ENCODE measurements at places on chromosomes 7 and 10. TPM values are rescaled to one million over a fixed set of nuclear protein-coding genes. Genes with fewer than 3 reads are reported as not detected.

- no peak for DNase-seq
Measured at GRCh38 chr10:117860823-117861222, 185.9 kb downstream of the RAB11FIP2 start.

DNA sequence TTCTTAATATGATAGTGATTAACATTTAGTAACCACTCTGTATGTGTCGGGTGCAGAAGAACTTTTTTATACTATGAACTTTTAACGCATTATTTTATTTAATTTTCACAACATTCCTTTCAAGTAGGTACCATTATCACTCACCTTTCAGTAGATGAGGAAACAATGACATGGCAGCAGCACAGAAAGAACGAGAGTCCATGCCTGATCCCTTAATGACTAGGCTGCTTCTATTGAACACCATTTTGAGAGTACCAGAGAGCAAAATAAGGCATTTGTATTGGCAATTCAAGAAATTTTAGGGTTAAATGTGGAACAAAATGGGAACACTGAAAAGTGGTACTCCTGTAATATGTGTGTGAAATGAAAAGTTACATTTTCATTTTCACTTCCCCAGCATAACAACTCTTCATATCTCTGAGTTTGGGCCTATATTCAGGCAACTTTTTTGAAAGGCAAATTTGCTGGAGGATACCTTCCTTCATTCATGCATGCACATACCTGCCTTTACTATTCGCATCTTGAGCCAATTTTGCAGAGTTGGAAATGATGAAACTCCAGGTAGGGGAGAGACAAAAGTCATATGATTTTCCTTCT lies 12.8 kb downstream of the LRRN3 start:
- no peak for DNase-seq

DNA sequence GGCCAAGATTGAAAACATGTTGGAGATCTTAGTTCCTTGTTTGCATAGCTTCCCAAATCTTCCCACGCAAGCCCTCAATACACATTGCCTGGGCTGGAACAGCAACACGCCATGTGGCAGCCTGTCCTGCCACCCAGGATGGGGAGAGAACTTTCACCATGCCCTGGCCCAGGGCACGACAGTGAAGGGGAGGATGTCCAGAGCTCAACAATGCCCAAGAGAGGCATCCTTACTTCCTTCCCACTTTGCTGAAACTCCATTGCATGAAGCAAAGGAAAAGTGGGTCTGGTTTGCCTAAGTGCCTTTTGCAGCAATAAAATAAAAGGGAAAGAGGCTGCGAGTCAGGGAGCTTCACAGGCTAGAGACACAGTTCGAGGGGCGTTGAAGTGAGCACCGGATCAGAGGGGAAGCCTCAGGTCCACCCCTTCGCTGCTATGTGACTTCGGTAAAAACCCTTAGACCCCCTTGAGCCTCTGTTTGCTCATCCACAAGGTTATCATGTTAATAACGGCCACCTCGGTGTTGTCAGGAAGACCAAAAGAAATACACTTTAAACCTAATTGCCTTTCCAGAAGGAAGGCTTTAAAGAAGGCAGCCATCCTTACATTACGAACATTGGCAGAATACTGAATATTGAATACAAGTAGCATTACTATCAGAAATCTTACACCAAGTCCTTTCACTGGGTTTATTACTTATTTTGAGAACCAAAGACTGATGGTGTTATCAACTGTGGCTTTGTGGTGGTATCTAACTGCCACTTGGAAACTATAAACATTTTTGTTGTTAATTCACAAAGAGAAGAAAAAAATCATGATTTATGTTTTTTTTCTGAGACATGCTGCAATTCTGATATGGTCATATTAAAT lies 133.3 kb downstream of the ICA1 start:
- no peak for DNase-seq

DNA sequence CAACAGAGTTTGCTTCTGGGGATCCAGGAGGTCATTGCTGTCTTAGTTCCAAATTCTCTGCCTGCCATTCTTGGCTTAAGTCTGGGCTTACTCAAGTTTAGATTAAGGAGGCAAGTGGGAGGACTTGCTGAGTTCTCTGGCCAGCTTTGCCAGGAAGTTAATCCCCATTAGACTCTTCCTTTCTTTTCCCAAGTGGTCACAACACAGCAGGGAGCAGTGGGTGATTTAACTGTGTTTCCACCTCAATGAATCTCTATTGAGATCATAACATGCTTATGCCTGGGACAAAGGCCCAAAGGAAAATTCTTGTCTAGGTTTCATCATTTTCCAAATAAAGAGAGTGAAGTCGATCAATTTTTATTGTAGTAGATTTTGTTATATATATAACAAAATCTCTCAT lies 1159.6 kb downstream of the SORCS3 start:
- DNase-seq = no peak

DNA sequence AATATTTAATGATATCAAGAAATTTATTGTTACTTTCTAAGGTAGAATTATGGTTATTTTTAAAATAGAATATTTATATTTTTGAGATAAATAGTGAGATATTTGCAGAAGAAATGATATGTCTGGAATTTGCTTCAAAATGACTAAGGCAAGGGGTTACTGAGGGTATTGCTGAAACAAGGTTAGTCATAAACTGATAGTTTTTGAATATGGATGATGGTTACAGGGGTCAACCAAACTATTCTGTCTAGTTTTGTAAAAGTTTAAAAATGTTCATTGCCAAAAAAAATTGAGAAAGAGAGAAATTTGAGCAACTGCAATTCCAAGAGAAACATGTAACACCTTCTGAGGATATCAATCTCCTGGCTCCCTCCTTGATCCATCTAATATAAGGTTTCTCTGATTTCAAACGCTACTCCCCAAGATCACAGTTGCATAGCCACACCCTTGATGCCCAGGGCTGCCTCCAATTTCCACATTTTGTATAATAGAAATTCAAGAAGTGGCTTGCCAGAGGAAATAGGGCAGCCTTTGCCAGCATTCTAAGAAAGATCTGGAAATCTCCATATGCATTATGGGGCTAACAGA lies 159.4 kb upstream of the NAMPT start:
- DNase-seq = no peak

GRCh38 chr7:50369143-50370026 lies 64.9 kb downstream of the IKZF1 start:
- DNase-seq = no peak

- no peak for DNase-seq
Measured at GRCh38 chr7:155879592-155879991, 67.3 kb upstream of the SHH start.

DNA sequence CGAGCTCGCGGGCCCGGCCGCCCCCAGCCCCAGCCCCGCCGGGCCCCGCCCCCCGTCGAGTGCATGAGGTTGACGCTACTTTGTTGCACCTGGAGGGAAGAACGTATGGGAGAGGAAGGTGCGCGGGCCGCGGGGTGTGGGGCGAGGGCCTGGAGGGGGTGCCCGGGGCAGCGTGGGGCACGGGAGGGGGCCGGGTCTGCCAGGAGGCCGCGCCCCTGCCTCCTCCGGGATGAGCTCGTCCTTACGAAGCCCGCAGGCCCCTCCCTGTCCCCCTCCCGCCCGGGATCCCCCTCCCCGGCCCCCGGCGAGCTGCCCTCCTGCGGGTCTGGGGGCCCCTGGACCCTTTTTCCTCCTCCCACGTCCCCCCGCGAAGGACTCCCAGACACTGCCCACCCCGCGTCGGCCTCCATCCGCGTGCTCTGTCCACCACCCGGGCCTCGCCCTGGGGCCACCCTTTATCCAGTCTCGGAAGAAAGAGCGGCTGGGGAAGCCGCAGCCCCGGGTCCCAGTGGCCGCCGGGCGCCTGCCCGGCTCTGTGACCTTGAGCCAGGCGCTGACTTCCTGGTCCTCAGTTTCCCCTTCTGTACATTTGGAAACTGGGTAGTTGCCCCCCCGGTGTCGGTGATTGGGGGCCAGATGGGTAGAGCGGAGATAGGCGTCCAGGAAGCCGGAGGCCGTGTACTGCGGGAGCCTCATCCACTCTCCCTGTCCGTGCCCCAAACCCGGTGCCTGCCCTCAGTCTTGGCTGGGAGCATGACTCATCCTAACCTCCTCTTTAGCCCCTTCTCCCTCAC lies 521 bp downstream of the LIMK1 start:
- DNase-seq = no peak

The PAPOLB gene
- 0.04 TPM for total RNA-seq

The CLCN1 gene
- total RNA-seq = not detected
